Stimulated activated CD4-positive, alpha-beta T cell treated with anti-CD3 and anti-CD28 coated beads, Interleukin-12 subunit alpha, Interleukin-12 subunit beta, amount 100 ng/mL, for 4 hours (primary cell): ENCODE measurements at places on chromosomes 6 and 20.

- no peak for DNase-seq
Measured at GRCh38 chr6:159062564-159062945, 17.8 kb upstream of the TAGAP start.

- DNase-seq, result no peak
Measured at GRCh38 chr6:79079561-79080041, 1.5 kb upstream of the PHIP start.

GRCh38 chr6:128676456-128676855, 156.1 kb upstream of the PTPRK start:
- DNase-seq, result no peak

- DNase-seq, result no peak
Measured at GRCh38 chr6:168193816-168194721, 115.1 kb upstream of the FRMD1 start.

DNA sequence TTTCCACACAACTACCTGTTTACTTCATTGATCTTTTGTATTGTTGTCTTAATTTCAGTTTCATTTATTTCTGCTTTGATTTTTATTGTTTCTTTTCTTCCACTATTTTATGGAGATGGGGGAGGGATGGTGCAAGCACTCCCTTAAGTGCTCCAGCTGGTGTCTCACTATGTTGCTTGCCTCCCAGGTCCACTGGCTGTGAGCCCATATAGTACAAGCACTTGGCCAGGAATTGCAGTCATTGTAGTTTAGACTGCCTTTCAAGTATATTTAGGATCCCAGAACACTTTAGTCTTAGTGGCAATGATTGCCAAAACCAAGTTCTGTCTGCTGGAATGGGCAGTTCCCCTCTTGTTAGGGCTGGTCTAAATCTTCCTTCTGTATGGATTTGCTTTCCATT, 34.9 kb upstream of the MAN1A1 start:
- DNase-seq, result no peak

DNA sequence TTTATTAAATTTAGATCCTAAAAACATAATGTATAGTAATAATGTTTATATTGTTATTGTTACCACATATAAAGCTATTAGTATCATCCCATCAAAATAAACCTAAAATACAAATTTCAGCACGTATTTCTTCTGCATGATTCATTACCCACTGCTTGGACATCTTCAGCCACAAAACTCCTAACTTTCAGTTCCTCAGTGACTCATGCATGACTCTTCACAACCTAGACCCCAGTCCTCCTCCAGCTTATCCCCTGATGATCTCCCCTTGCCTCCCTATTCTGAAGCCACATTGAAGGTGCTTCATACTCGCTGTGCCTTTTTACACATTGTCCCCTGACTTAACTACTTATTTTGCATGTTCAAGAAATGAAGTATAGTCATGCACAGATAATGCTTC, 11.2 kb upstream of the GPRC6A start:
- no peak for DNase-seq

GRCh38 chr20:57695012-57695411, 14.8 kb downstream of the PMEPA1 start:
- DNase-seq, result no peak

- no peak for DNase-seq
Measured at GRCh38 chr6:53044572-53044971, 20.6 kb upstream of the FBXO9 start.

- no peak for DNase-seq
Measured at GRCh38 chr20:54257071-54257816, 49.4 kb downstream of the PFDN4 start.

DNA sequence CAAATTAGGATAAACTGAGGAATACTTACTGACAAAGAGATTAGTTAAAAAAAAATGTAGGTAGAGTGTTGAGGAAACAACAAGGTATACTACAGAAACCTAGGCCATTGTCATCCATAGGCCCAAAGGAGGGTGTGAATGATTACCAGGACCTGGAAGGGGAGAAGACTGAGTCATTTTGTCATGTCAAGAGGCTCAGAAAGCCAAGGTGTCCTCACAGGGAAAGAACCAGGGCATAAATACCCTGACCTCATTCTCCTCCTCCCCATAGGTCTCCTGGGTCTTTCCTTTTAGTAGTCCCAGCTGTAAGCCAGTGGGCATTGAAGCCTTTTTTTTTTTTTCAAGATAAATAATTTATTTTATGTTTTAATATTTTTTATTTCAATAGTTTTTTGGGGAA, 582.1 kb upstream of the JAG1 start:
- no peak for DNase-seq

GRCh38 chr6:150600301-150601017, 774 bp downstream of the PLEKHG1 start:
- peak; percentile 35 for DNase-seq

GRCh38 chr20:13613917-13614316, 24.8 kb downstream of the TASP1 start:
- DNase-seq, result no peak

DNA sequence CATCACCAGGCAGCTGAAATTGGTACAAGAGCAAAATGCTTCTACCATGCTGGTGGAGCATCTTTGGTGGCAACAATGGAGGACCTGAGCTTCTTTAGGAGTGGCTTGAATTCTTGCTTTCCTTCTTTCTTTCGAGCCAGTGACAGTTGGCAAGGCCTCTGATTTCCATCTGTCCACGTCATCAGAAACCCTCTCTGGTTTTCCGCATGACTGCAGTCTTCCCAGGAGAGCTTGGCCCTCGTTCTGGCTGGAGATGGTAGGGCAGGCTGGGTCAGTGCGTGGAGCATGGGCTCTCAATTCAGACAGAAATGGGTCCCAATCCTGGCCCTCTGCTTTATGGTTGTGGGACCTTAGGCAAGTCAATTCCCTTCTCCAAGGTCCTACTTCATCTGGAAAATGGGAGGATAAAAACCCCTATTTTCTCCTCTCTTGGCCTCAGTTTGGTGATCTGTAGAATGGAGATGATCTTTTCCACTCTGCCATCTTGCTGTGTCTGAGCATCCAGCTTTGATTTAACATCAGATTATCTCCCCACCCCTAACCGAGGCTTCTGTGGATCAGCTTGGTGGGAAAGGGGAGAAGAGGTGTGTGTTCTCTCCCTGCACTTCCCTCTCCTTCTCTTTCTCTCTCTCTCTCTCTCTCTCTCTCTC, 3.6 kb upstream of the BPIFB1 start:
- no peak for DNase-seq

GRCh38 chr6:129321303-129321702, 388.7 kb downstream of the ARHGAP18 start:
- DNase-seq, result no peak

DNA sequence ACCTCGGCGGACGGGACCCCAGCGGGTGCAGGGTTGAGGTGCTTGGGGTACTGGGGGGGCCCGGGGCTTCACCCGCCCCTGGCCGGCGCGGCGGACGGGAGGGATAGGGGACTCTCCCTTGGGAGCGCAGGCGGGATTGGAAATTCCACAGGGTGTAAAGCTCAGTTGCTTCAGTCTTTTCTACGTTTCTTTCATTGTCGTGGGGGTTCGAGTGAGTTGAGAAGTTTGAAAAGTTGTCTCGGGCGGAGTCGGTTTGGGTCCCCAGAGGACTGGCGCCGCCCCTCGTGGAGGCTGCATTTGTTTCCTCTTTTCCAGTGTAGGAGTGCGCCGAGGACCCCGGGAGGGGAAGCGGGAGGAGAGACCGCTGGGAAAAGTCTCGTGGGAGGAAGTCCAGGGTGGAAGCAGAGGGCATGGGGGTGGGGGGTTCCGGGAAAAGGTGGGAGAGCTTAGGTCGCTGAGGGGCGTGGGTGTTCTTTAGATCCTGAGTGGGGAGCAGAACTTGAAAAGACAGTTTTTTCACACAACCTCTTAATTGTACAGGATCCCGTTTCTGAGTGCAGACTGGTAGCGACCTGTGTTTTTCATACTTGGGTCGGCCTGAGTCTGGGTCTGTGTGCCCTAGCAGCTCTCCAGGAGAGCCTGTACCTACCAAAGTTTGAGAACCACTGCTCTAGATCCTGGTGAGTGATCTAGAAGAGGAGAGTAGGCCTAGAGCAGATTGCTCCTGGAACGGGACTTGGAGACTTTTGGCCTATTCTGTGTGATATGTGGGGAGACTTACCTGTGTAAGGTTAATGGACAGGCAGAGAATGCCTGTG, 495 bp downstream of the FAM83B start:
- DNase-seq, result no peak

DNA sequence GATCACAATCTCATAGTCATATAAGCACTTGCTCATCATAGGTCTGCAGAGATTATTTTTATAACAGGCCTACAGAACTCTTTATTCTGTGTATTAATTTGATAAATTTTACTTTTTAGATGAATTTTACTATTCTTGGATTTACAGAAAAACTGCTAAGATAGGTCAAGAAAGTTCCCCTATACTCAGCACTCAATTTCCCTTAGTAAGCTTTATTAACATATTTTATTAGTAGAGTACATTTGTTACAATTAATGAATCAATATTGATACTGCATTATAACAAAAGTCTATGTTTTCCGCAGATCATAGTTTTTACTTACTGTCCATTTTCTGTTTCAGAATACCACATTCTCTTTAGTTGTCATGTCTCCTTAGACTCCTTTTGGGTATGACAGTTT, 148.9 kb downstream of the GRM1 start:
- no peak for DNase-seq
